ENCODE measurements at places on chromosomes 7 and 10. TPM values are rescaled to one million over a fixed set of nuclear protein-coding genes. Genes with fewer than 3 reads are reported as not detected.

Gene SCD
- 15.6 TPM for total RNA-seq

Gene CXCL12
- 198 TPM for total RNA-seq

Gene AEBP1
- total RNA-seq, result 68.5 TPM

Gene CCDC7
- total RNA-seq, result 20.4 TPM

Gene DLX5
- 0.29 TPM for total RNA-seq

Gene EN2
- total RNA-seq, result not detected

Gene DPP6
- total RNA-seq, result 48.7 TPM

Gene HHEX
- 5.3 TPM for total RNA-seq

Gene SPDYE16
- total RNA-seq, result 0.53 TPM

Gene FAM25C
- total RNA-seq, result not detected

Gene CYP3A4
- total RNA-seq, result not detected

Gene GNAT3
- total RNA-seq, result not detected

Gene LIPN
- not detected for total RNA-seq

Gene BHLHA15
- total RNA-seq, result 0.41 TPM

Gene FKBP14
- 12.8 TPM for total RNA-seq
